ENCODE measurements at places on chromosomes 2 and 18.

- DNase-seq = no peak
Observed at GRCh38 chr2:226943862-226944620, 108.2 kb downstream of the RHBDD1 start.

GRCh38 chr18:49178736-49179135 lies 228.0 kb upstream of the SMAD7 start:
- DNase-seq = no peak

GRCh38 chr18:46946656-46947282 lies 29.4 kb downstream of the KATNAL2 start:
- DNase-seq = no peak

DNA sequence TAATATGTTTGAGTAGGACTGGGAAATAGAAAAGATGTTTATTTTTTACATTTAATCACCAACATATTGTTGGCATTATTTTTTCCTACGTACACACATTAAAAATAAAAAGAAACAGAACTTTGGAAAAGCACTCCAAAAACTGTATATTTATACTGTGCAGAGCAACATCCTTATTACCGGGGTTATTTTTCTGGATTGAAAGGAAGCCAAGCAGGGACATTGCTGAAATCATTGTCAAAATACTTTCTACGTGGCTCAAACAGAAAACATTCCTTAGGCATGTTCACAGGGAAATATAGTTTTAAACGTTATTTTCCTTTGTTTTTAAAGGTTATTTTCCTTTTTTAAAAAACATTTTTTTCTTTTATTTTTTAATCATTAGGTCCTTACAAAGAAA lies 315.0 kb upstream of the SMIM21 start:
- no peak for DNase-seq

DNA sequence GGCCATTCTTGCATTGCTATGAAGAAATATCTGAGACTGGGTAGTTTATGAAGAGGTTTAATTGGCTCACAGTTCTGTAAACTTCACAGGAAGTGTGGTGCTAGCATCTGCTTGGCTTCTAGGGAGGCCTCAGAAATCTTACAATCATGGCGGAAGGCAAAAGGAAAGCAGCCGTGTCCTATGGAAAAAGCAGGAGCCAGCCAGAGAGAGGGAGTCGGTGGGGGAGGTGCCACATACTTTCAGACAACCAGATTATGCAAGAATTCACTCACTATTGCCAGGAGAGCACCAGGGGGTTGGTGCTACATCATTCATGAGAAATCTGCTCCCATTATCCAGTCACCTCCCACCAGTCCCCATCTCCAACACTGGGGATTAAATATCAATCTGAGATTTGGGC lies 64.1 kb downstream of the CPS1 start:
- no peak for DNase-seq

- DNase-seq = no peak
Observed at GRCh38 chr2:16290311-16291020, 350.1 kb downstream of the MYCN start.

GRCh38 chr2:2332381-2332780 lies 1.3 kb upstream of the MYT1L start:
- DNase-seq = no peak

GRCh38 chr2:174568425-174568824 lies 29.2 kb downstream of the WIPF1 start:
- peak; percentile 32 for DNase-seq

GRCh38 chr2:37672104-37672869 lies 845 bp upstream of the CDC42EP3 start:
- peak; percentile 69 for DNase-seq

Data from Kasumi-1 (cell line).